CD4-positive, alpha-beta T cell treated with Interleukin-2 at 100 ng/mL for 4 hours (primary cell): ENCODE measurements at places on chromosomes 5 and 9.

GRCh38 chr9:119795395-119795794 is 426.2 kb upstream of the BRINP1 start:
- no peak for DNase-seq

GRCh38 chr9:96193236-96193755 is 108.7 kb downstream of the HSD17B3 start:
- DNase-seq: no peak

DNA sequence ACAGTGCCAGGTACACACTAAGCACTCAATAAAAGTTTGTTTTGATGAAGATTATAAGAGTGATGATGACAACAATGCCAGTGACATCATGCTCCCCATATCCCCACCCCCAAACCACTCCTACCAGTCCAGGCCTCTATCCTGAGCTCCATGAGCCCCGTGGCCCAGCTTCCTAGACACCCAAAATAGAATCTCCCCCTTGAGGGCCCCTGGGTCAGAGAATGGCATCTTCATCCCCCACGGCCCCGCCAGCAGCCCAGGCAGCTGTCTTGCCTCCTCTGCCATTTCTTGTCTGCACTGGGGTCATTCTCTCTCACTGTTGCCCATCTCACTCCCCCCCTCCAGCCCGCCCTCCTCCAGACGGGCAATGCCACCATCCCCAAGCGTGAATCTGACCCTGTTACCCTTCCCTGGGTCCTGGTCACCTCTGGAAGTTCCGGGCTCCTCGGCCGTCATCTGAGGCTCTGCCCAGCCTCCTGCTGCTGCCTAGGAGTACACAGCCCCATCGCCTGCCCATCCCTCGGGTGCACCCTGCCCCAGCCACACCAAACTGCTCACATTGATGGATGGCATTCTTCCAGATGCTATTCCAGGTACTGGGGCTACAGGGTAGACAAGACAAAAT is 76.8 kb upstream of the LMX1B start:
- DNase-seq: no peak

- no peak for DNase-seq
Measured at GRCh38 chr5:56253126-56253525, 20.0 kb upstream of the ANKRD55 start.

DNA sequence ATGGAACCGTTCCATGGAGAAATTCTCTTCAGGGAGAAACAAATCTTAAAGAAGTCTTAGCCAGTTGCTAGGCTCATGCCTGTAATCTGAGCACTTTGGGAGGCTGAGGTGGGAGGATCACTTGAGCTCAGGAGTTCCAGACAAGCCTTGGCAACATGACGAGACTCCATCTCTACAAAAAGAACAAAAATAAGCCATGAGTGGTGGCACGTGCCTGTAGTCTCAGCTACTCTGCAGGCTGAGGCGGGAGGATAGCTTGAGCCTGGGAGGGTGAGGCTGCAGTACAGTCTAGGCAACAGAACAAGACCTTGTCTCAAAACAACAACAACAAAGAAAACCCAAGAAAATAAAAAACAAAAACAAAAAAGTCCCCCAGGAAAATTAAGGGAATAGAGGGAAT is 8.2 kb downstream of the HSPB3 start:
- no peak for DNase-seq

- no peak for DNase-seq
Measured at GRCh38 chr5:109291090-109291489, 118.7 kb downstream of the PJA2 start.

- no peak for DNase-seq
Measured at GRCh38 chr5:64330728-64331231, 165.1 kb downstream of the RNF180 start.

GRCh38 chr9:114417511-114417910 is 29.7 kb upstream of the AKNA start:
- DNase-seq: no peak
